ENCODE measurements at places on chromosomes 7 and 10.

GRCh38 chr10:101889256-101890210 lies 45.9 kb upstream of the KCNIP2 start:
- peak; percentile 74 for DNase-seq

- DNase-seq: no peak
Measured at GRCh38 chr7:128123291-128124037, 92.2 kb upstream of the LRRC4 start.

GRCh38 chr10:98949306-98949705 lies 286.3 kb downstream of the HPSE2 start:
- DNase-seq: no peak

GRCh38 chr10:11506247-11506789 lies 105.1 kb downstream of the USP6NL start:
- DNase-seq: no peak

GRCh38 chr7:18829858-18830285 lies 287.6 kb downstream of the TWIST1 start:
- no peak for DNase-seq

DNA sequence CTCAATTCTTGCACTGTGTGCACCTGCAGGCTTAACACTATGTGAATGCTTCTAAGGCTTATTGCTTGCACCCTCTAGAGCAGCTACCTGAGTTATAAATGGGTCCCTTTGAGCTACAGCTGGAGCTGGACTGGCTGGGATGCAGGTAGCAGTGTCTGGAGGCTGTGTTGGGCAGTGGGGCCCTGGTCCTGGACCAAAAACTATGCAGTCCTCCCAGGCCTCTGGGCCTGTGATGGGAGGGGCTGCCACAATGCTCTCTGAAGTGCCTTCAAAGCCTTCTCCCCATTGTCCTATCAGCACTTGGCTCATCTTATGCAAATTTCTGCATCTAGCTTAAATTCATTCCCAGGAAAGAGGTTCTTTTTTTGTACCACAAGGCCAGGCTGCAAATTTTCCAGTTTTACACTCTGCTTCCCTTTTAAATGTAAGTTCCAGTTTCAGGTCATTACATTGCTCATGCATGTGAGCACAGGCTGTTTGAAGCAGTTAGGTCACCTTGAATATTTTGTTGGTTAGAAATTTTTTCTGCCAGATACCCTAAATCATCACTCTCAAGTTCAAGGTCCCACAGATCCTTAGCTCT lies 26.0 kb downstream of the KBTBD2 start:
- no peak for DNase-seq

GRCh38 chr7:16268821-16269768 lies 152.2 kb downstream of the CRPPA start:
- DNase-seq: no peak

DNA sequence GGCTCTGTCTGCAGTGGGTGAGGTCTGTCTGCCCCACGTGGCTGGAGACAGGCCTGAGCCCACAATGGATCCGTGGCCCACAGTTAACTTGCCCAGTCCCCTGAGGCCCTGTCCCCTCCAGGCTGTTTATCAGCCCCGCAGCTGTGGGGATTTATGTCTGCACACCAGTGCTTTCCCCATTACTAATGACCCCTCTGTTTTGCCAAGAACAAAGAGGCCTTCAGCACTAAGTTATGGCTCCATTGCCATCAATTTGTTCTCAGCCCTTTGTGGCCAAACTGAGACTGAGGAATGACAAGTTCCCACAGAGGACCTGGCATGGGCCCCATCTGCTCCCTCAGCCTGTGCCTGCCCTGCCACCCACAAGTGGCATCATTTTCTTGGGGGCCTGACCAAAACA lies 138.2 kb downstream of the C10orf105 start:
- DNase-seq: no peak

- peak; percentile 37 for DNase-seq
Measured at GRCh38 chr10:110681023-110681681, 37.0 kb downstream of the RBM20 start.
